Mesendoderm (in vitro differentiated cells): ENCODE measurements at places on chromosomes 1 and 21.

DNA sequence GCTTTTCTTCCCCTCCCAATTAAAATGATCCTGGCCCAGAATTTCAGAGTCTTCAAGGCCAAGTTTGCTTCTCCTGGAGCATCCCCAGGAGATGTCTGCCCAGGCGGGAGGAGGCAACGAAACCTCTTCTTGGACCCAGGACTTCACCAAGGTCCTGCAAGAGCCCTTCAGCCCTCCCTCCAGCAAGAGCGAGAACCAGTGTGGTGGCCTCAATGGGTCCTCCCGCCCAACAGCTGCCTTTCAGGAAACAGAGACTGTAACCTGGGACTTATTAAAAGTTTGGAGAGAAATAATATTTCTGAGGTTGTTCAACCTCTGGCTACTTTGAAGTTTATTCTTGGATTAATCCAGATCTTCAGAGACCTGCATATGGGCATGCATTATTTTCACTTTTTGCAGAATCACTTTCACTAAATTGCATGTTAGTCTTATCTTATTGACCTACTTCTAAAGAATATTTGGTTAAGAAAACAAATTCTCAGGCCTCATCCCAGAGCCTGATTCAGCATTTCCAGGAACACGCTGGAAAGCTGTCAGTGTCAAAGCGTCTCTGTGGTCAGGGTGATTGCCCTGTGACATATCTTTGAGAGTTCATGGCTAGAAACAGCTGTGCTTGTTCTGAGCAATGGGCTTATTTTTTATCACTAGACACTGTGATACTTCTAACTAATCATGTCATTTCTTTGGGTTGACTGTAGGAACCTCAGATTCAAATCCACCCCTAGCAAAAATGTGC, 66.0 kb upstream of the CLDN14 start:
- no peaks in the 10 kb centered on the region for H3K27me3 ChIP-seq
- no peak for DNase-seq
- no peak overlapping the region for H3K4me3 ChIP-seq
- H3K27ac ChIP-seq, result no peak overlapping the region
- no peaks in the 10 kb centered on the region for H3K36me3 ChIP-seq

DNA sequence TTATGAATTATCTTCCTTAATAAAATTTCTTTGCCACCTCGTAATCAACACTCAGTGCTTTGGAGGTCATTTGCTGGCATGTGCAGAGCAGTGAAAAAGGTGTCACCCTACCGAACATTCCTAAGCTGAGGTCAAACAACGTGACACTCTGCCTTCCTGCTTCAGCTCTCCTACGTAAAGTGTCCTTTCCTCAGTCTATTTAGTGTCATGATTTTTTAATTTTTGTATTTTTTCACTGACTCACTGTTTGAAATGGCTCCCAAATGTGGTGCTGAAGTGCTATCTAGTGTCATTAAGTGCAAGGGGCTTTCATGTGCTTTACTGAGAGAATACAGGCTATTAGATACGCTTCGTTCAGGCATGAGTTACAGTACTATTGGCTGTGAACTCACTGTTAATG, 37.0 kb upstream of the ITPKB start:
- H3K4me3 ChIP-seq, result no peak overlapping the region
- no peaks in the 10 kb centered on the region for H3K36me3 ChIP-seq
- no peaks in the 10 kb centered on the region for H3K27me3 ChIP-seq
- no peaks in the 10 kb centered on the region for H3K4me1 ChIP-seq

DNA sequence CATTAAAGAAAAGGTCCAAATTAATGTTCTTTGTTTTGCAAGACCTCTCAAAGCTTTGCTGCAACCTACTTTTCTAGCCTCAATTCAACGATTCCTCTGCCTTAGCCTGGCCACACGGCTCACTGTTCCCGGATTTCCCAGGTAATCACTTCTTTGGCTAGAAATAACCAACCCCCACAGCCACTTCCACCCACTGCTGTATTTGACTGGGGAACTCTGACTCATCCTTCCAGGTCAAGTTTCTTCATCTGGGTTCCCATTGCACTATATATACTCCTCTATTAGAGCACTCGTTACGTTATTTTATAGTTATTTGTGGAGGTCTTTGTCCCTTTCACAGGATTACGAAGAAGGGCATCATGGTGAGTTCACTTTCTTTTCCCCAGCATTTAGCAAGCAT, 185.9 kb downstream of the CACNA1E start:
- no peaks in the 10 kb centered on the region for H3K4me1 ChIP-seq
- H3K36me3 ChIP-seq, result no peaks in the 10 kb centered on the region
- H3K27me3 ChIP-seq, result no peaks in the 10 kb centered on the region
- H3K27ac ChIP-seq, result no peak overlapping the region
- DNase-seq, result peak; percentile 25

DNA sequence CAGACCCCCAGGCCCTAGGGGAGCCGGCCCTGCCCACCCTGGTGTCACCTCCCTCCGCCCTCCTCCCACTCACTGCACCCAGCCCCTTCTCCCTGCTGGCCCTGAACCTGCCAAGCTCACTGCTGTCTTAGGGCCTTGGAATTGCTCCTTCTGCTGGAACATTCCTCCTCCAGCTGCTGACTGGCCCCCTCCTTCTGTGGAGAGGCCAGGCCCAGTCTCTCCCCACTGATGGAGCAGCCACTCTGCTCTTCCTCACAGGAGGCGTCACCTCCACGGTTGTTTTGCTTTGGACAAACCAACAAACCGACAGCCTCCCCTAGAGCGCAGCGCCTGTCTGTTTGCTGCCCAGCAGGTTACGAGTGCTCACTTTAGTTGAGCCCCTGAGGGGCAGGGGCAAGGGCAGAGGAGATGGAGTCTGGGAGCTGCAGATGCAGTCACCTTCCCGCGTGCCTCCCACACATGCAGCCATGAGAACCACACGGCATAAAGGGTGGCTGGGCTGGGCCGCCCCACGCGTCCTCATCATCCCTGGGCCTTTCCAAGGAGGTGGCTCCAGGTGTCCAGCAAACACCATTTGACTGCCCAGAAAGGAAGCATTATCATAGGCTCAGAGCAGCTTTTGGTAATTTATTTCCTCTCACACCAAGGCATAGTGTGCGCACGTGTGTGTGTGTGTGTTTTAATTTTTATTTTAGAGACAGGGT, 9.4 kb downstream of the OXCT2 start:
- H3K27ac ChIP-seq, result no peak overlapping the region
- H3K4me1 ChIP-seq, result no peaks in the 10 kb centered on the region
- H3K36me3 ChIP-seq, result no peaks in the 10 kb centered on the region
- DNase-seq, result no peak
- no peak overlapping the region for H3K4me3 ChIP-seq
- no peaks in the 10 kb centered on the region for H3K27me3 ChIP-seq

DNA sequence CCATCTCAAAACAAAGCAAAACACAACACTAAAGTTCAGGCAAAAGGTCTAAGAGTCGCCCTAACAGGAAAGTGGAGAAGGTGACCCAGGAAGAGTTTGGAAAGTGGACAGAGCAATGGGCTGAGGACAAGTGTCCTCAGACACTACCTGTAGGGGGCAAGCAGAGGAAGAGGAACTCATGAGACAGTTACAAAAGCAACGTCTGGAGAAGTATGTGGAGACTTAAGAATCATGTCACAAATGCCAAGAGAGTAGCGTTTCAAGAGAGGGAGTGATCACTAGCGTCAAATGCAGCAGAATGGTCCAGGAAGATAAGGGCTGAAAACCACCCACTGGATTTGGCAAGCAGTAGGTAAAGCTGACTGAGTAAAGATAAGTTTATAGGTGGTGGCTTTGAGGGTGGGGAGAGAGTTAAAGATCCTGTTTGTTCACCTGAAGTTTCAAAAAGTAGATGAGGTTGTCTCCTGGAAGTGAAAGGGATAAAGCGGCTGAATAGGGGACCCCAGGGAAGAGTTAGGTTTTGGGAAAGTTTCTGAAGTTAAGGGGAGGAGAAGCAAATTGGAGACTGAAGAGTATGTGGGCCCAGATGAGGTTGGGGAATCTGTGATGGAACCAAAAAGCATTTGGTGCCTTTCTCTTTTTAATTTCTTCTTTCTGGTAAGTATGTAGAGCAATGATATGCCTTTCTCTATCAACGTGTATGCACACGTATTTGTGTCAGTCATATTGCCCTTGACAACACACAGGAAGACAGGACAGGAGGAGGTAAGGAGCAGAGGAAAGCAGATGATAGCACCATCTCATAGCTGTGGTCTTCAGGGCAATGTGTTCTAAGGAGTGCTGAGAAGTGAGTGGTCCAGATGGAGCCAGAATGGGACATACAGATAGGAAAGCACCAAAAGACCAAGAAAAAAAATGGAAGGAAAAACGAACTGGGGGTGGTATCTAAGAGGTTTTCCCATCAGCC, 3.1 kb downstream of the BSDC1 start:
- H3K27ac ChIP-seq, result no peak overlapping the region
- peaks cover 9% of the 10 kb centered on the region for H3K36me3 ChIP-seq
- H3K4me1 ChIP-seq, result peaks cover 5% of the 10 kb centered on the region

DNA sequence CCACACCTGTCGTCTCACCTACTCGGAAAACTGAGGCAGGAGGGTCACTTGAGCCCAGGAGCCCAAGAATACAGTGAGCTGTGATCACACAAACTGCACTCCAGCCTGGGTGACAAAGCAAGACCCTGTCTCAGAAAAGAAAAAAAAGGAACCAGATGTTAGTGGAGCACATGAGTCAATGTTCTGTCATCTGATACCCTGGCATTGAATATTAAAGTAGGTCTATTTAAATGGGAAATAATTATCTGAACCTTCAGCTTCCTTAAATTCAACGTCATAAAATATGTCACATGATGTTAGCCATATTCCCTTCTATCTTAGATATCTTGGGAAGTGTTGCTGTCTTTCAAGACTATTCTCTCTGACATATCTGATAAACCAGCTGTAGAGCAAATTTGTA, 47.3 kb downstream of the NCAM2 start:
- no peak overlapping the region for H3K27ac ChIP-seq
- no peak for DNase-seq
- H3K27me3 ChIP-seq, result no peaks in the 10 kb centered on the region
- no peak overlapping the region for H3K4me3 ChIP-seq
- H3K4me1 ChIP-seq, result peaks cover 2% of the 10 kb centered on the region

DNA sequence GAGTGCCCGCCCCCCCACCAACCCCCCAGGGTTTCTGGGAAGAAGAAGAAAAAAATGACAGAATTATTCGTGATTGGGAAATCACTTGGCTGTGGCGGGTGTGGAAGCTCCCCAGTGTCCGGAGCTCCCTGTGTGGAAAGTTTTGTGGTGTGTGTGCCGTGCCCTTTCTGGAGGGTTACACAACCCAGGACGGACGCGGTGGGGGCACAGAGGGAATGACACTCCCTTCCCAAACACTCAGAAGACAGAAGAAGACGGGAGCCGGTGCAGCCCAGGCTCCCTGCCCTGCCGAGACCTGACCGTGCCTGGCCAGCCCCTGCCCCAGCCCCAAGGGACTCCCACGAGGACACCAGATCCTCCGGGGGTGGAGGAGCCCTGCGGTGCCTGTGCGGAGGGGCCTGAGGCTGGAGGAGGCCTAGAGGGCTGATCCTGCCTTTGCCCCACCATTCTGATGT, 33.0 kb upstream of the ADARB1 start:
- no peak overlapping the region for H3K4me3 ChIP-seq
- H3K36me3 ChIP-seq, result no peaks in the 10 kb centered on the region
- DNase-seq, result no peak
- no peaks in the 10 kb centered on the region for H3K4me1 ChIP-seq
- no peaks in the 10 kb centered on the region for H3K27me3 ChIP-seq
